ENCODE measurements at places on chromosomes 16 and 17. TPM values are rescaled to one million over a fixed set of nuclear protein-coding genes. Genes with fewer than 3 reads are reported as not detected.

GRCh38 chr16:89722392-89723278 is 1.3 kb downstream of the ZNF276 start:
- peak overlapping the region; percentile 97 for H3K27ac ChIP-seq
- H3K4me1 ChIP-seq, result peaks cover 7% of the 10 kb centered on the region
- no peaks in the 10 kb centered on the region for H3K27me3 ChIP-seq
- peak overlapping the region; percentile 75 for H3K4me3 ChIP-seq
- DNase-seq, result no peak

ZFHX3 gene
- 13.6 TPM for total RNA-seq

DNA sequence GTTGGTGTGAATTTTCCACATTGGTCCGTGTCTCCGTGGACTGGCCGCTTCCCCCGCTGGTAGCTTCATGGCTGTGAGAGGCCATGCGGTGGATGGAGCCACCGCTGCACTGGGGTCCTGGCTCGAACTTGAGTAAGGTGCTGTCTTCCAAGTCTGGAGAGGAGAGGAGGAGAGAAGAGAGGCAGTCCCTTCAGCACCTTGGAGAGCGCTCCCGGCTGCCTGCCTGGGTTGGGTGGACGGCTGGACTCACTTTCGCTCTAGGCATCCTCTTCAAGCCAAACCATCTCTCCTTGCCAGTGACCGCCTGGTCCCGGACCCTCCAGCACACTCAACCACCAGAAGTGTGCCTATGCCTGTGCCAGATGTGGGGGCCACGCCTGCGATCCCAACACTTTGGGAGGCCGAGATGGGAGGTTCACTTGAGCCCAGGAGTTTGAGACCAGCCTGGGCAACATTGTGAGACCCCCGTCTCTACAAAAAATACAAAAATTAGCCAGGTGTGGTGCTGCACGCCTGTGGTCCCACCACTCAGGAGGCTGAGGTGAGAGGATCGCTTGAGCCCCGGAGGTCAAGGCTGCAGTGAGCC is 6.2 kb downstream of the JPH3 start:
- peak; percentile 63 for DNase-seq
- H3K4me3 ChIP-seq, result no peak overlapping the region
- no peaks in the 10 kb centered on the region for H3K4me1 ChIP-seq
- no peaks in the 10 kb centered on the region for H3K27me3 ChIP-seq
- H3K27ac ChIP-seq, result no peak overlapping the region

IGSF6 gene
- 1.6 TPM for total RNA-seq

ARHGAP44 gene
- total RNA-seq, result 7.5 TPM

All from pancreas (tissue), 10 donors.